Suppressor macrophage treated with lipopolysaccharide for 1 hour (primary cell): ENCODE measurements at places on chromosomes 11 and 22.
A peak's percentile ranks its signal among the peaks of the same experiment; 100 is the strongest.

DNA sequence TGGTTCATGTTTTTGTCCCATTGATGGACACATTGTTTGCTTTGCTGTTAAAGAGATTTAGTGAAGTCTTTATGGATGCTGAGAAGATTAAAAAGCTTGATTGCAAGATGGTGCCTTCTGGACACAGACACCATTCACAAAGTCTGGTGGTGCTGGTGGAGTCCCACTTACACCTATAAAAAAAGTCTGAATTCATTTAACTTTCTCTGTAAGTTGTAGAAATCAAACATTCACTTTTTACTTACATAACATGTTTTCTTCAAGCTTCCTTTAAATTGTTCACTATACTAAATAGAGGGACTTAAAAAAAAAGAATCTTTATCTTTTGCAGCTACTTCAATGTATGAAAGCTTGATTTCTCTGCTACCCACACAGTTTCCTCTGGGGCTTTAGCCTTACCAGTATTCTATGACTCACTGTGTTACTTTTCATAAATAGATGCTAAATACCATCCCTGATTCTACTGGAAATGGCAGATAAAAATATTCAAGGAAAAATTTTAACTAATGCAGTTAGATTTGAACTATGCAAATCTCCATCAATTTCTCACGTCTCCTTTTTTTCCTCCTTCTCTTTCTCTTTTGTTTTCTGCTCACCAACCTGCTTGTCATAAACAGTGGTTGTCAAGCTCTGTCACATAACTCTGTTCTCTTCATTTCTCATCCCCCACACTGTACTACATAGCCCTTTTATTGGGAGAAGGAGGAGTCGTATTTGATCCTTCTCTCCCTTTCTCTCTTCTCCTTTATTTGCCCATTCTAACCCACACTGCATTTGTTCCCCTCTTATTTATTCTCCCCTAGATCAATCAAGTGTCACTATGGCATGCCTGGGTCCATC is 89.7 kb downstream of the FAM76B start:
- peak; percentile 53 for DNase-seq

GRCh38 chr11:119107538-119108145 is 498 bp downstream of the C2CD2L start:
- no peak for DNase-seq

- DNase-seq: no peak
These were observed 25.1 kb upstream of the SMIM38 start for GRCh38 chr11:69130654-69131053.

- peak; percentile 93 for DNase-seq
These were observed 45.1 kb downstream of the THAP12 start for GRCh38 chr11:76335842-76336241.

DNA sequence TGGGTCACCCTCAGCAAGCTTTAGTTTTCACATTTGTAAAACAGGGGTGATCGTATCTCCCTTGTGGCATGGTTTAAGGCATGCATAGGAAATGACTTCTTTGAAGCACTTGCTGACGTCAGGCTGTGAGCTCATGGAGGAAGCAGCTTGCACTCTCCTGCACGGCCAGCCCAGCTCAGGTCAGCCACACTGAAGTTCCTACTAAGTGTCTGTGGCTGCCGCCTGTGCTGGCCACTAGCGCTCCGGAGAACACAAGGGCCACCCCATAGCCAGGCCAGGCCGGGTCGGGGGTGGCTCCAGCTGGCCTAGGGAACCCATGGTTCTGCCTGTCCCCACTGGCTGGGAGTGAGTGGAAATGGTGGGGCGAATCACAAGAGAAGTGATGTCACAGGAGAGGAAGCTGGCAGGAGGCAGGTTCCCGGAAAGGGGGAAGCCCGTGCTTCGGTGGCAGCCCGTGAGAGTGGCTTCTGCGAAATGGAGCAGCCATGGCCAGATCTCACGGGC is 28.2 kb downstream of the KCTD17 start:
- peak; percentile 69 for DNase-seq

- no peak for DNase-seq
These were observed 117.8 kb downstream of the SERGEF start for GRCh38 chr11:17894929-17895658.

DNA sequence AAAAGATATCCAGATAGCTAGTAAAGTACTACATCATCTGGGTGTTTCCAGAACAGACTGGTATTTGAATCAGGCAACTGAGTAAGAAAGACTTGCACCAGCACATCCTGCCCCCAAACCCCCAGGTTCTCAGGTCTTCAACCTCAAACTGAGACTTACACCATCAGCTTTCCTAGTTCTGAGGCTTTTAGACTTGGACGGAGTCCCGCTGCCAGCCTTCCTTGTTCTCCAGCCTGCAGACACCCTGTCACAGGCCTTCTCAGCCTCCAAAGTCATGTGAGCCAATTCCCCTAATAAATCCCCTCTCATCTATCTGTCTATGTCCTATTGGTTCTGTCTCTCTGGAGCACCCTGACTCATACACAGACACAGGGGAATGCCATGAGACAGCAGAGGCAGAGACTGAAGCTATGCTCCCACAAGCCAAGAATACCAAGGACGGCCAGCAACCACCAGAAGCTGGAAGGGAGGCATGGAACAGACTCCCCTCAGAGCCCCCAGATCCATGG is 10.9 kb downstream of the SMCO4 start:
- DNase-seq: peak; percentile 68

DNA sequence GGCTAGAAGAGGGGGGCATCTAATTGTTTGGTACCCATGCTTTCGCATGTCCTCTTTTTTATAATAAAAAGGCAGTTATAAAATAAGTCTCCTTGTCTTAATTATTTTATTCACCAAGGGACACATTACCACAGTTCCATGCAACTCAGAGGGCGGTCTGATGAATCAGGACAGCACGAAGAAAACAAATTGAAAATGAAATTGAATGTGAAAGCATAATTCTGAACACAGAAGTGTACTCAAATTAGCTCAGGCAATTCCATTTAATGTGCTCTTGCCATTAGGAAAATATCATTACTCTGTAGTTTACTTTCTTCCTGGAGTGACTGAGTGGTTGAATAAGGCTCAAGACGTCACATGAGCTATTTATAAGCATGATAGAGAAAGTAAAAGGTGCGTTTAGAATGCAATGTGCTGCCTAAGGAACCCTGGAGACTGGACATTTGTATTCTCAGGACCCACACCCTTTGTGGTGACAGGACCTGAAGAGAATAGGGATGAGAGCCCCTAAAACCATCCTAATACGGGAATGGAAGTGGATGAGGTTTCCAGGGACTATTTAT is 59.6 kb downstream of the MTNR1B start:
- DNase-seq: no peak

DNA sequence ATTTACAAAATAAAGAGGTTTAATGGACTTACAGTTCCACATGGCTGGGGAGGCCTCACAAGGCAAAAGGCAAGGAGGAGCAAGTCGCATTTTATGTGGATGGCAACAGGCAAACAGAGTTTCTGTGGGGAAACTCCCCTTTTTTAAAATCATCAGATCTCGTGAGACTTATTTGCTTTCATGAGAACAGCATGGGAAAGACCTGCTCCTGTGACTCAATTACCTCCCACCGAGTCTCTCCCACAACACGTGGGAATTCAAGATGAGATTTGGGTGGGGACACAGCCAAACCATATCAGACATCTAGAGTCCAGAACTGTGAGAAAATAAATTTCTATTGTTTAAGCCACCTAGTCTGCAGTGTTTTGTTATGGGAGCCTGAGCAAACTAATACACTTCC is 80.8 kb downstream of the ME3 start:
- no peak for DNase-seq

DNA sequence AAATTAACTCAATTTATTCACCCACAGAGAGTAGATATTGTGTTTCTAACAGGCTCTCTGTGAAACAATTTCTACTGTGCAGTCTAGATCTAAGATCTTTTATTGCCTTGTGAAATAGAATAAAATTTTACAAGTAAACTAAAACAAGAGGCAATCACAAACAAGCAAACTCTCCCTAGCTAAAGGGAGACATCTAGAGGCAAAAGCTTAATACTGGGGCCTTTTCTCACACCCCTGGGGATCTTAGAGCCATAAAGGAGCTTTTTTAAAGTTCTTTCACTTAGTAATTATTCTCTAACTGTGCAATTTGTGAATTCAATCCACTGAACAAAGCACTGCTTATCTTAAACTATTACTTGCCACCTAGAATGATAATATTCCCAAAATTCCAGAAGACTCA is 19.7 kb downstream of the ALG9 start:
- peak; percentile 37 for DNase-seq

GRCh38 chr11:106961048-106961447 is 57.2 kb downstream of the GUCY1A2 start:
- no peak for DNase-seq

DNA sequence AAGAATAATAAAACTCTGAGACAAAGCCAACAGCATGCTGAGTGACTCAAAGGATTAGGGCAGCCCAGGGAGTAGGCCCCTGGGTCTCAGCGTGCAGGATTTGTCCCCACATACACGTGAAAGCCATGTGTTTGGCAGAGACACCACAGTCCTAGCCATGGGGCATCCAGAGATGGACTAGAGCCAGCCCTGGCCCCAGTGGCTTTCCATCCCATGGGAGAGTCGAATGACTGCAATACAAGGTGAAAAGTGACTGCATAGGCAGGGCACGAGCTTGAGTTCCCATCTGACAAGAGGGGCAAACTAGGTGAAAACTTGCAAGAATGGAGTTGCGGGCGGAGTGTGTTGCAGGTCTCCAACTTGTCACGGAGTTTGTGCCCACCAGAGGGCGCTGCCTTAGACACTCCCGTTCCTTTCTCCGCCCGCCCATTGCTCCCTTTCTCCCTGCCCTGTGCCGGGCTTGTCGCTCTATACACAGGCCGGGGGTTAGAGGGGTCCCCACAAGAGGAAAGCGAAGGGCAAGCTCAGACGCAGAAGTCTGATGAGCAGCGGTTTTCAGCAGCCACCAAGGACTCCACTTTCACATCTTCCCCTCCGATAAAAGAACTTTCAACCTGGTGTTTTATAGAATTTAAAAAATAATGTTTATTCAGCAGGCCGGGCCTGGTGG is 24.2 kb downstream of the TSKU start:
- peak; percentile 90 for DNase-seq

- no peak for DNase-seq
These were observed 231.9 kb upstream of the ISX start for GRCh38 chr22:34834059-34834458.

DNA sequence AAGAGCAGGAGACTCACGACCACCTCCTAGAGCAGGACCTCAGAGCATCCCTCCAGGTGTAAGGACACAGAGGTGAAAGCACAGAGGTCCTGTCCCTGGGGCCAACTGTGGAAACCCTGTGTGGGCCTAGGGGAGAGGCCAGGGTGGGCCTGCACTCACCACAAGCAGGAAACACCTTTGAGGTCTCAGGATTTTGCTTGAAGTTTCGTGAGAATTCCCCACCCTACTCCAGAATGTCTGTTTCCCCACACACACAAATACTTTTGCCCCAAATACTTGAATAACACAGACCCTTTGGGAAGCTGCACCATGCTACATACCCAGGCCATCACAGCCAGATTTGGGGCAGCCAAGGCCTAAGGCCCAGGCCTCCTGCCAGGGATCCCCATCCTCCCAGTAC is 18.1 kb downstream of the SLC43A3 start:
- no peak for DNase-seq

DNA sequence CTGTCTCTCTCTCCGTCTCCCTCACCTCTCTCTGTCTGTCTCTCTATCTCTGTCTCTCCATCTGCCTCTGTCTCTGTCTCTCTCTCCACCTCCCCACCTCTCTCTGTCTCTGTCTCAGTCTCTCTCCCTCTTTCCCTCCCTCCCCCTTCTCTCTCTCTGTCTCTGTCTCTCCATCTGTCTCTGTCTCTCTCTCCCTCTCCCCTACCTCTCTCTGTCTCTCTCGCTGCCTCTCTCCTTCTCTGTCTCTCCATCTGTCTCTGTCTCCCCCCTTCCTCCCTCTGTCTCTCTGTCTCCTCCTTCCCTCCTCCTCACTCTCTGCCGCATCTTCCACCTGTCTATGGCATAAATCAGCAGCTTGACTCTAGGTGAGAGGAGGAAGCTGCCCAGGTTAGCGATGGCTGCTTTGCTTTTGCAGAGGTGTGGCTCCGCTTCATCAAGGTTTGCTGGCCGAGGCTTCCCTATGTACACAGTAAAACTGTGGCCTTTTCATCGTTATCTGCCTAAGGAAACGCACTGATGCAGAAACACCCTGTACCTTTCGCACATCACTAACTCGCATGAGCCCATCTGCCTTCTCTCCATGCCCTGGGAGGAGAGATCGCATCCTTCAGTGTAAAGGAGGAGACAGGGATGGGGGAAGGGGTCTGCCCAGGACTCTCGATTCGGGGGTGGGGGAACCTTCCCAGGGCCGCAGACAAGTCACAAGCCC is 44.5 kb downstream of the ANO1 start:
- no peak for DNase-seq

- DNase-seq: no peak
These were observed 2.2 kb downstream of the ZBTB16 start for GRCh38 chr11:114061681-114062049.

DNA sequence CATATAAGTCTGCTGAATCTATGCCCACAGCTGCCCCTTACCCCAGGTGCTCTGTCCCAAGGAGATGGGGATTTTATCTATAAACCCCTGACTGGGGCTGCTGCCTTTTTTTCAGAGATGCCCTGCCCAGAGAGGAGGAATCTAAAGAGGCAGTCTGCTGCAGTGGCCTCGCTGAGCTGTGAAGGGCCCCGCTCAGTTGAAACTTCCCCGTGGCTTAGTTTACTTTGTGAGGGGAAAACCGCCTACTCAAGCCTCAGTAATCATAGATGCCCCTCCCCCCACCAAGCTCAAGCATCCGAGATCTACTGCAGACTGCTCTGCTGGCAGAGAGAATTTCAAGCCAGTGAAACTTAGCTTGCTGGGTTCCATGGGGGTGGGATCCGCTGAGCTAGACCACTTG is 7.4 kb upstream of the SCGB1D4 start:
- no peak for DNase-seq

GRCh38 chr11:8720352-8720751 is 37.8 kb downstream of the RPL27A start:
- DNase-seq: no peak

GRCh38 chr11:34987617-34988016 is 71.2 kb downstream of the PDHX start:
- no peak for DNase-seq

DNA sequence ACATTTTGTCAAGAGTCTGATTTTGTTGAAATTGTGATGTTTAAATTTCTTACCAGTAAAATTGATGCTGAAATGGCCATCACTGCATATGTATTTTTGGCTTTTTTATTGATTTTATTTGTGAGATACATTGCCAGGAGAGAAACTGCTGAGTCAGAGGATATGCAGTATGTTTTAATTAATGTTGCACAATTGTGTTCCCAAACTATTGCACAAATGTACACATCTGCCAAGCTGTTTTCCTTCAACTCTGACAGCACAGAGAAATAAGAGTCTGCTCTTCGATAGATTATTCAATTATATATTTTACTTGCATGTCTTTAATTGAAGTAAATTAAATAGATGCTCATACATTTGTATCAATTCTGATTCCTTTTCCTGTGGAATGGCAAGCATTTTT is 640.2 kb upstream of the LUZP2 start:
- no peak for DNase-seq

DNA sequence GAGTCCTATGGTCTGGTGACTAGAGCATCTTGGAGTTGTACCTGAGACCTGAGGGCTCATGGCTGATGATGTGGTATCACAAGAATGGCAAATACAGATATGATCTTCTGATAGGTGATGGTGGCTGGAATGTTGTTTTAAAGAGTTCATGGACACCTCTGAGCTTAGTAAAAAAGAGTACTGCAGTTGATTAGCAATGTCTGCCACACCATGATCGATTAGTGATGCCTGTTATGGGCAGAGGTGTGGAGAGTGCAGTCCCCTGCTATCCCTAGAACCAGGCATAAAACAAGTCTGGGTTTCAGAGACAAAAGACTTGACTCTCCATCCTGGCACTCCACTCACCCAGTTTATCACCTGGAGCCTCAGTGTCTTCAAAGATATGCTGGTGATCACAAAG is 1.4 kb upstream of the BATF2 start:
- DNase-seq: no peak

- DNase-seq: no peak
These were observed 346.6 kb downstream of the MN1 start for GRCh38 chr22:27454807-27455450.
